ENCODE measurements at places on chromosomes 2 and 18.

GRCh38 chr18:53142005-53142404 is 802.0 kb downstream of the DCC start:
- no peak for DNase-seq

DNA sequence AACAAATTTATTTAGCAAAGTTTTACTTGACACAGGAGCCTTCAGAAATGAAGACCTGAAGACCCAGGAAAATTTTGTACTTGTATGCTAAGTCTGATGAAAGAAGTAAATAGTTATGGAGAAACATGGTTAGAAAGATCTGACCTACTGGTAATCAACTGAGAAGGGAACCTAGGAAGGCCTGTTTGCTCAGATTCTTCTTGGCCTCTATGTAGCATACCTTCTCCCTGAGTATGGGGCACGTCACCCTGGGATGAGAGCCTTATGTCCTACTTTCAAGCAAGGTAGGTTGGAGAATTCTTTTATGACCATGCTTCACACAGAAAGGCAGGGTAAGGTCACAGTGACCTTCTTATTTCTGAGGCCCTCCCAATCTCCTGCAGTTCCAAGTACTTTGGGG is 178.6 kb upstream of the CREB1 start:
- no peak for DNase-seq

- DNase-seq, result no peak
Observed at GRCh38 chr18:26479065-26479680, 69.2 kb downstream of the KCTD1 start.

GRCh38 chr2:6946722-6947121 is 29.5 kb downstream of the RNF144A start:
- DNase-seq, result no peak

DNA sequence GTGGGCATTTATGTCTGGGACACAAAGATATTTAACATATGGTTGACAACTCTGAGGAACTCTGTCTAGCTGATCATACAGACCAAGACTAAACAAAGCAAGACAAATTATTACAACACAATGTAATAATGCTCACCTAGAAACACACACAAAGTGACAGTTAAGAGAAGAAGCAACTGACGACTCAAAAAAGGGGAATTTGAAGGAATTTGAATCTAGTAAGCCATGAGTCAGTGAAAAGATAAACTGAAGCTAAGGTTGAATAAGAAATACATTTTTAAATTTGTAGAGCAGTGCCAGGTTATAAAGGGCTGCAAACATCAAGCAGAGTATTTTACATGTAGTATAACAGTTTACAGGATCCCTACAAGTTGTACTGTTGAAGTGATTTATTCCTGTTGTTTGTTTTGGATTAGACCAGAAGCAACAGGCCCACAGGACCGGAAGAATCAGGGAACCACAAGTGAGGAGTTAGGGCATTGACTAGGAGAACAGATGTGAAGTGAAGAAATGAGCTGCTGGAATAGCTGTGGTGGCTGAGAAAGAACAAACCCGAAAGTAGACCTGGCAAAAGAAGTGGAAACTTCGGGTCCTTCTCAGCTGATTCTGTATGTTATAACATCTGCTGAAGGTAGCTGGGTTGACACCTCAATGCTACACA is 35.6 kb downstream of the IFIH1 start:
- no peak for DNase-seq

GRCh38 chr18:56315363-56315762 is 323.0 kb downstream of the TXNL1 start:
- no peak for DNase-seq

DNA sequence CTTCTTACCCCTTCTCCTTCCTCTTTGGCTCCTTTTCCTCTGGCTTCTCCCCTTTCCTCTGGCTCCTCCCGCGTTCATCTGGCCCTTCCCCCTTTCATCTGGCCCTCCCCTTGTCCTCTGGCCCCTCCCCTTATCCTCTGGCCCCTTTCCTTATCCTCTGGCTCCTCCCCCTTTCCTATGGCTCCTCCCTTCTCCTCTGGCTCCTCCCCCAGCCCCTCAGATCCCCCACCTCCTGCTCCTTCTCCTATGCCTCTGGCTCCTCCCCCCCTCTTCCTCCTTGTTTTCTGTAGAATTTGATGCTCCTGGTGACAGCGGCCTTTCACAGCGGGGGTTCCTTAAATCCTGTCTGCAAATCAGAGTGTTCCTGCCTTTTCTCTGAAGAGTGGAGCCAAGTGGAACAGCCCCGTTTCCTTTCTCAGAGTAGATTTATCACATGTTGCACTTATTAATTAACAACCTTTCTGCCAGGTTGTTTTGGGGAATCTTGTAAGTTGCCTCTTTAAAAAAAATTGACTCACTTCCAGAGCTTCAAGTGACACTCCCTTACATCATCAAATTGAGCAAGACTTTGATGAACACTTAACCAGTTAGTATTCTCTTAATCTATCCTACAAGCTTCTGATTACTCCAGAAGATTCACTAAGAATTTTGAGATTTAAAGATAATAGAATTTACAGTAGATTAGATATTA is 27.9 kb downstream of the FABP1 start:
- no peak for DNase-seq

- no peak for DNase-seq
Observed at GRCh38 chr18:55275039-55275901, 312.7 kb downstream of the TCF4 start.

DNA sequence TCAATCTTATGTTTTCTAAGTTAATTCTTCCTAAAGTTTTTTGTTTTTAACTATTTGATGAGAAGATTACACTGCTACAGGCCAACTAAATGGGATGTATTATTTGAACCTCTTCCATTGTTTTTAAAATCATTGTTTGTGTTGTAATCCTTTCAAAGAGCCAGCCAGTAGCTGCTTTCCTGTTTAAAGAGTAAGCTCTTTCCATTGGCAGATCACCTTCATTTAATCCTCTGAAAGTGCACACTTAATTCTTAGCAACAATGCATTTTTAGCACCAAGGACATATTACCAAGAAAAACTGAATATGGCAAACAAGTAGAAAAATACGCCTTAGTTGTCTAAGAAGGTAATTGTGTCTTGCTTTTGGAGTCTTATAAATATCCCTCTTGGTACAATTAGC is 54.0 kb downstream of the MEIS1 start:
- no peak for DNase-seq

Data from T-cell (primary cell).